ENCODE measurements at places on chromosomes 3 and 15.
A peak's percentile ranks its signal among the peaks of the same experiment; 100 is the strongest.

DNA sequence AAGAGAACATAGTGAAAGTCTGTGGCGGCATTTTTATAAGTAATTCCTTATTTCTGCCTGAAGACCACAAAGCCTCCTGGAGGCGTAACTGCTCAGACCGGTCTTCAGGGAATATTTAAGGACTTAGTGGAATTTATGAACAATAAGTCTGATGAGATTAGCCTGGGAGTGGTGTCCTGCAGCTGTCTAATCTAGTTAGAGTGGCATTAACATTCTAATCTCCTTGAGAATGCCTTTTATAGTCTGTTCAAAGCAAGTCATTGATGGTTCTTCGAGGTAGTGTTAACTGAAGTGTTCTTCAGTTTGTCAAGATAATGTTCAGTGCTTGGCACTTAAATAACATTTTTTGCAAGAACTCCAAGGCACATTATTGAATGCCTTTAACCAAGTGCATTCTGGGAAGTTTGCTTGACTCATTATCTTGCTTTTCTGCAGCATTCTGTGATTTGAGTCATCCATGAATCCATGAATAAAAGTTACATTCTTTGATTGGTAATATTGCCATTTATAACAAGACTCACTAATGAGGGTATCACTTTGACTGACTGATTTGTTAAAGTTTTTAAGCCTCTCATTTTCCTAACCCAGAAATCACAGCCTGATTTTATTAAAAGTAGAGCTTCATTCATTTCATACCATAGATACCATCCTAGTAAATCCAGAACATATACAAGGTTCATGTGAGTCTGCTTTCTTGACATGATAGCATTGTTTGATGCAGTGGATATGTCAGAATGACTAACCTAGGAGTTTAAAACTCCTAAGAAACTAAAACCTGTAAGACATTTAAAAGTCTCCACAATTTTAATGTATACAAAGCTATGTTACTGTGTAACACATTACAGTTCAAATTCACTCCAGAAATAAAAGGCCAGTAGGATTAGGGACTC lies 12.5 kb downstream of the RBM5 start:
- peak; percentile 41 for DNase-seq

DNA sequence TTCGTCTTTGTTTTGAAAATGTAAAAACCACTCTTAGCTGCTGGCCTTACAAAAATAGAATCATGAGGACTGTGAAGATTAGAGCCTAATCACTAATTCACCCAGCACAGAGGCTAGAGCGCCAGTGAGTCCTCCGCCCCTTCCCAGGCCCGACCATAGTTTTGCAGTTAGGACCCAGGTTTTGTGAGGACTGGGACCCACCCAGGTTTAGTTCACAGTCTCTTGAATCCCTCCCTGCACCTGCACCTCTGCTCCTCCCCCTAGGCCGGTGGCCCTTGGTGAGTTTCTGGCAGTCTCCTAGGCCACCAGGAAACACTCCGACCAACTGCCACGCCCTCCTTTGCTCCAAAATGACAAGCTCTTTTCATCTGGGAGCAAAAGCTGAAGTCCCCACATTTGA lies 136.0 kb upstream of the CCDC54 start:
- peak; percentile 15 for DNase-seq

- DNase-seq = no peak
Measured at GRCh38 chr15:56150204-56150603, 93.5 kb downstream of the RFX7 start.

GRCh38 chr3:177781686-177782161 lies 584.4 kb upstream of the TBL1XR1 start:
- peak; percentile 96 for DNase-seq

DNA sequence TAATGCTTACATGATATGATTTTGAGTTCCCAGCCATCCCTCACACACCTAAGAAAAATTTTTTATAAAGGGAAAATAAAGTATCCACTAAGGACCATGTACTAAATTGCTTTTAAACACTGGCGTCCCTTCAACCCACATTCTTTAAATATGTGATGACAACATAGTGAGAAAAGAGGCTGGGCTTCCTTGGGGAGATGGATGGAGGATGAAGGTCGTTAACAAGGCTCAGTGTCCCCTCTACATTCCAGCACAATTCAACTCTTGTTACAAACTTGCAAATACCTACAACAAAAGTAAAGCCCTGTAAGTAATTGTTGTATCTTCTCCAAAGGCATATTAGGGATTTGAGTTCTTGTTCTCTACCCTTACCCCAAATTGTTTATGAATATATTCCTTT lies 87.2 kb upstream of the SLC4A7 start:
- DNase-seq = peak; percentile 50

GRCh38 chr15:71782422-71783165 lies 27.8 kb upstream of the NR2E3 start:
- DNase-seq = no peak

DNA sequence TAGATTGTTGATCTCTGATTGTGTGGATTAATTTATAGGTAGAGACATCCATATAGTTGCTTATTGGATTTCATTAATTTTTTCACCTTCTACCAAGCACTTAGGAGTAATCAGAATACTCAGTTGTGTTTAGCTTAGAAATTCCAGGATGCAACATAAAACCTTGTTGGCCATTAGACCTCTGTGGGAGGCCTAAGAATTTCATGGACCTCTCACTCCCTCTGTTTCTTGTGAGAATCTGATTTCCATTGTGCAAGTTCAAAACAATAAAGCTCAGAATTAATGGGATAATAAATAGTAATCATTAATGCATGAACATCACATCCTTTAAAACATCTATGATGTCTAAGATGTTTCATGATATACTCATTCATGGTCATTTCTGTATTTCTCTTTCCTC lies 332.4 kb downstream of the GRM7 start:
- no peak for DNase-seq

- DNase-seq = no peak
Measured at GRCh38 chr15:69504352-69505040, 51.9 kb downstream of the RPLP1 start.

DNA sequence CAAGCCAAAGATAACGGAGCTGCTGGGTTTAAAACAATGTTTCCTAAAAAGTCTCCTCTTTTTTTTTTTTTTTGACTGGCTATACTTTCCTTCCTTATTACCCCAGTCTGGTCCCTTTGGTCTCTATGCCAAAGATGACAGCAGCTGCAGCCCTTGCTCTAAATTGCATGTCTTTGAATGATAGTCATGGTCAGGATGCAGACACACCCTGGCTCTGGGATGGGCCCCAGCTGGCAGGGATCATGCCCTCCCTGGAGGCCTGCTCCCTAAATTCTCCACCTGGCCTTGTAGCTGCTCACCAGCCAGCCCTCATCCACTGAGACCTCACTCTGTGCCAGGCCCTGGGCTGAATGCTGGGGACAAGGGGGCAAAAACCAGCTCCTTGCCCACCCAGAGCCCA lies 95.8 kb downstream of the MESD start:
- peak; percentile 59 for DNase-seq

GRCh38 chr3:18424729-18425640 lies at the start of gene SATB1:
TSS of gene SATB1 (minus strand) at chr3:18425339. CDS start at chr3:18420967, 4,372 bp downstream.
- DNase-seq = peak; percentile 66

- peak; percentile 13 for DNase-seq
Measured at GRCh38 chr15:79455361-79455760, 23.2 kb downstream of the MINAR1 start.

DNA sequence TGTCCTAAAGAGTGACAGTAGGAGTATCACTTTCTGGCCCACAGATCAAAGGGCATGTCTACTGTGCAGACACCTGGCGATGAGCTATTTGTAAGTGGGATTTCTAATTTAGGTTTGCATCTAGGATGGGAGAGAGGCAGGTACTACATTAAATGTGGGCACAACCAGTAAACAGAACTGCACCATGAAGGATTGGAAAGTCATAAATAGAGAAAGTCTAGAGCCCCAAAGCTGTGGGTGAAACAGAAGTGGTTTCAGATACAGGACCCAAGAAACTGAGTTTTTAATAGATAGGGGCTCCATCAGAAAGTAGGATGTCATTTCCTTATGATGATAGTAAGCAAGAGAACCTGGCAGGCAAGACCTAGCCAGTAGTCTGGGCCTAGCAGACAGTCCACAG lies 35.2 kb upstream of the SPPL2A start:
- no peak for DNase-seq

- peak; percentile 63 for DNase-seq
Measured at GRCh38 chr3:21893242-21893641, 142.2 kb upstream of the ZNF385D start.

- peak; percentile 21 for DNase-seq
Measured at GRCh38 chr15:45314960-45315359, 62.9 kb downstream of the SLC28A2 start.

- DNase-seq = no peak
Measured at GRCh38 chr15:82117296-82117695, 71.5 kb upstream of the MEX3B start.

DNA sequence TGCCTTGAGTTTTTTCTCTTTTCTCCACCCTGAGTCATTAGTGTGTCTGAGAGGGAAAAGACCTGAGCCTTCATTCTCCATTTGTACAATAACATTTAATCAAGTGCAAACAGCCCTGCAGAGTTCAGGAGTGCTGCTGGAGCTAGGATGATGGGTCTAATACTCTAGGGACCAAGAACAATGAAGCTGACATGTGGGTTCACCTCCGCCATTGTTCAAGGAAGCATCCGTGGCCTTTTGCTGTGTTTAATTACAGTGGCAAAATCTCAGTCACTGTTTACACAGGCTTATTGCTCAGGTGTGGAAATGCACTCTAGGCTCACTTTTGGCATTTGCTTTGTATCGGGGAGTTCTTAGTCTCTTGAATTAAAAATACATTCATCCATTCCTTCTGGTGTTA lies 259.6 kb downstream of the LRTM1 start:
- DNase-seq = no peak

GRCh38 chr3:95120921-95121320 lies 1058.1 kb downstream of the NSUN3 start:
- no peak for DNase-seq

DNA sequence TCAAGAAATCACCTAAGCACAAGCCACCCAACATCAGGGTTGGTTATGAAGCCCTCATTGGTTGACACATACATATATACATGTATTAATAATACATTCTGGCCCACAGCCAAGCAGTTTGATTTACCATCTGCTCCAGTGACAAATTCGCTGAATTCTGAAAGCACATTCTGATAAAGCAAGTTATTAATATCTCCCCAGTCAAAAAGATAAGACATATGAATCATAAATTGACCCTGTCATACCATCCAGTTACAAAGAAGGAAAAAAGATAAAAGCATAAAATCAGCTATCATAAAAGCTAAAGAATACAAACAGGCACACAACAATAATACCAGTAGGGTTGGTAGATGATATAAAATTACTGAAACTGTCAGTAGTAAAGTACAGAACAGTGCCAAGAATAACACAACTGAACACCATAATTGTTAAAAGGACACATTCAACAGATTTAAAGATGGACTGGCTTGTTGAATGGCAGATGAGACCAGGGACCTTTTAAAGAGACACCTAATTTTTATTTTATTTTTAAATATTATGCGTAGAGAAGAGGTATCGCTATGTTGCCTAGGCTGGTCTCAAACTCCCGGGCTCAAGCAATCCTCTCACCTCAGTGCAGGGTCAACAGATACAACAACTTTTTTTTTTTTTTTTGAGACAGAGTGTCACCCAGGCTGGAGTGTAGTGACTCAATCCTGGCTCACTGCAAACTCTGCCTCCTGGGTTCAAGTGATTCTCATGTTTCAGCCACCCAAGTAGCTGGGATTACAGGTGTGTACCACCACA lies 7.7 kb downstream of the SNX4 start:
- peak; percentile 81 for DNase-seq

DNA sequence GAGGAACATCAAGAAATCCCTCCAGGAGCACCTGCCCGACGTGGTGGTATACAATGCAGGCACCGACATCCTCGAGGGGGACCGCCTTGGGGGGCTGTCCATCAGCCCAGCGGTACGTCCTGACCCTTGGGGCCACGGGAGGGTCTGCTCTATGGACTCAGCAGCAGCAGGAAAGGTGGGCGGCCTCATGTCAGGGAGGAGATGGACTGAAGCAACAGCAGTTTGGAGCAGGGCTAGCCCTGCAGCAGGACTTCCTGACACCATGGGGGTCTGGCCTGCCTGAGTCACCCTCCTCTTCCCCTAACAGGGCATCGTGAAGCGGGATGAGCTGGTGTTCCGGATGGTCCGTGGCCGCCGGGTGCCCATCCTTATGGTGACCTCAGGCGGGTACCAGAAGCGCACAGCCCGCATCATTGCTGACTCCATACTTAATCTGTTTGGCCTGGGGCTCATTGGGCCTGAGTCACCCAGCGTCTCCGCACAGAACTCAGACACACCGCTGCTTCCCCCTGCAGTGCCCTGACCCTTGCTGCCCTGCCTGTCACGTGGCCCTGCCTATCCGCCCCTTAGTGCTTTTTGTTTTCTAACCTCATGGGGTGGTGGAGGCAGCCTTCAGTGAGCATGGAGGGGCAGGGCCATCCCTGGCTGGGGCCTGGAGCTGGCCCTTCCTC lies 24.2 kb downstream of the HDAC11 start:
- DNase-seq = peak; percentile 30

- peak; percentile 31 for DNase-seq
Measured at GRCh38 chr15:51830276-51830806, 888 bp downstream of the TMOD3 start.
